Amniotic stem cell (primary cell): ENCODE measurements at places on chromosomes 2 and 18.

DNA sequence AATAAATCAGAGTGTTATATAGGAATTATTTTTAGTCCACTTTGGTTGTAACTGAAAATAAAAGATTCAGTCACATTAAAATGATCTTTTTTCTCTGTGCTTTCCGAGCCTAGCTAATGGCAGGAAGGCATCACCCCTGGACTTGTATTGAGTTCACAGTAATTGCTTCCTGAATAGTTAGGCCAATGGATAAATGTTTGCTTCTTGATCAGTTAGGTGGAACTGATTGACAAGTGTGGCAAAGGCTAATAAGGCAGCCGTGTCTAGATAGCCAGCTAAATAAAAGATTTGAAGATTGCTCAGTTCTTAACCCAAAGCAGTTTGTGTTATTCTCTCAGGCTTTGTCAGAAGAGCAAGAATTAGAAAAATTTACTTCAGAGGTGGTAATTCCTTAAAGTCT is 20.8 kb downstream of the FAM171B start:
- DNase-seq, result no peak

DNA sequence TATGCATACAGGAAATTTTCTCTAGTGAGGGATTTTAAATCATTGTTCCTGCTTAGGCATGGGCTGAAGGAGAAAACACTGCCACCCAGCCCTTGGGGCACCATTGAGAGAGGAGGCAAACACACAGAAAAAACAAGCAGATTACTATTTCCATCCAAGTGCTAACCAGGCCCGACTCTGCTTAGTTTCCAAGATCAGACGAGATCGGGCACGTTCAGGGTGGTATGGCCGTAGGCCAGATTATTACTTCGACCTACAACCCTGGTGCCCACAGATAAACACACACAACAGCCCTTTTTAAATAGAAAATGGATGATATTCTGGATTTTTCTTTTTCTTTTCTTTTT is 45.4 kb upstream of the RHOB start:
- no peak for DNase-seq

- DNase-seq, result no peak
These were observed 19.9 kb downstream of the RNF144A start for GRCh38 chr2:6937157-6937556.

- DNase-seq, result no peak
These were observed 8.6 kb downstream of the EN1 start for GRCh38 chr2:118838741-118839455.

- no peak for DNase-seq
These were observed 295.6 kb upstream of the LRATD1 start for GRCh38 chr2:14336759-14337382.

- no peak for DNase-seq
These were observed 145.3 kb upstream of the MEX3C start for GRCh38 chr18:51342815-51343214.

- DNase-seq, result no peak
These were observed 67.5 kb upstream of the FN1 start for GRCh38 chr2:215503381-215503780.

DNA sequence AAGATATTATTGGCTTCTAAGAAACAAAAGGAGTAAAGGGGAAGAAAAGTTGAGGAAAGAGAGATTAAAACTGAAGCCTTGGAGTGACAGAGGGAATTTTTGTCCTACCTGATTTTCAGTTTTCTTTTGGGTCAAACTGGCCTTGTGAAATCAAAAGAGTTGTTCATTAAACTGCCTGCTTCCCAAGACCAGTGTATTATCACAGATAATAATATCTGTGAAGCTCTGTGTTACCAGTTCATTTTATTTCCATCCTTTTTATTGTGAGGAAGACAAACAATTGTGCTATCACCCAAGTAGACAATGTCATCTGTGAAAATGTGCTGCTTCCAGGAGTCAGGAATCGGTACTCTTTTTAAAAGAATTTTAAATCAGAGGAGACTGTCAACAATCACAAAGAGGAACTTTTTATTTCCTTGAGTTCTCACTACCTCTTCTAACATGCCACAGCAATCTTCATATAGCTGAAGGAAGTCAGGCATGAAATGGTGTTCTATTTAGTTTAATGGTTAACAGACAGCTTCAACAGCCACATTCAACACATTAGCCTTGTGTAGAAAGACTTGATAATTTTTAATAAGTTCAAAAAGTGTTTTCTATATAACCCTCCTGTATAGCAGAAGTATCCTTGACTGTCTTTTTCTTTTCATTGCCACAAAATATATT is 554.8 kb downstream of the PIK3C3 start:
- DNase-seq, result no peak

DNA sequence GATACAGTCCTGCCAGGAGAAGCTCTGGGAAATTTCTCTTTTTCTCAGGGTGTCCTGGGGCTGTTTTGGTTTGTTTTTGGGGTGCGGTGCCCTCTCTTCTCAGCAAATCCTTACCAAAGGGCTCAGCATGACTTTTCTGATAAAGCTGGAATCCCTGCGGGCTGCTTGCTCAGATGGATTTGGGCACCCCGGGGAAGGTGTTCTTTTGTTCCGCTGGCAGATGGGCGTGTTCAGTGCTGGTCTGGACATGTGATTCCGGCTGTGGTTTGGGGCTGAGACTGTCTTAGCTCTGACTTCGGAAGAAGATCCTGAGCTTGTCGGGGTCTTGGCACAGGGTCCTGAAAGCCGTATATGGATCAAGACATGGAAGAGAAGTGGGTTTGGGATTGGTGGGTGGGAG is 134.2 kb upstream of the SPRED2 start:
- DNase-seq, result no peak

GRCh38 chr18:58316396-58317342 is 272.6 kb downstream of the NEDD4L start:
- no peak for DNase-seq

DNA sequence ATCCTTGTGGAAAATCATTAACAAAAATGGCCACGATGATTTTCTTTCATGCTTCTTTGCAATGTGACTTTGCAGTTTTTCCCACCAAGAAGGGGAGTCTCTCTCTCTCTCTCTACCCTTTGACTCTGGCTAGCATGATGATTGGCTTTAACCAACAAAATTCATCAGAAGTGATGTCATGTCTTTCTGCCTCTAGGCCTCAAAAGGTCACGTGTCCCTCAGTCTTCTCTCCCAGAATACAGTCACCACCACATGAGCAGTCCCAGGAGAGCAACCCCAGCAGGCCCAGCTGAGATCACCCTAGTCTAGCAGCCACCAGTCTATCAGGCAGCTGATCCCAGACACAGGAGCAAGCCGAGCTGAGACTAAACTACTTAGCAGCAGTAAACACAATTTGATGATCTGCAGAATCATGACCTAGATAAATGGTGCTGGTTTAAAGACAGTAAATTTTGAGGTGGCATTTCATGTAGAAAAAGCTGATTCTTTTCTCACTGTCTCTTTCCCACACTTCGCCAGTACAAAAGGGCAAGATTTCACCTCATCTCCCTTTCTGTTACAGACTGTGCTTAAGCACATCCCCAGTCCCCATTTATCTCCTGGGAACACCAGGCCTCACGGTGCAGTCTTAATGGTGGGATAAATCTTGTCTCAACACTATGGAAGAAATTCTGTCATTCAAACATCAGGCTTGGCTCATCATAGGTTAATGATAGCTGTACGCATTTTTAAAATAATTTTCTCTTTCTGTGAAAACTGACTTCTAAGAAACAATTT is 132.7 kb downstream of the SCG2 start:
- no peak for DNase-seq

DNA sequence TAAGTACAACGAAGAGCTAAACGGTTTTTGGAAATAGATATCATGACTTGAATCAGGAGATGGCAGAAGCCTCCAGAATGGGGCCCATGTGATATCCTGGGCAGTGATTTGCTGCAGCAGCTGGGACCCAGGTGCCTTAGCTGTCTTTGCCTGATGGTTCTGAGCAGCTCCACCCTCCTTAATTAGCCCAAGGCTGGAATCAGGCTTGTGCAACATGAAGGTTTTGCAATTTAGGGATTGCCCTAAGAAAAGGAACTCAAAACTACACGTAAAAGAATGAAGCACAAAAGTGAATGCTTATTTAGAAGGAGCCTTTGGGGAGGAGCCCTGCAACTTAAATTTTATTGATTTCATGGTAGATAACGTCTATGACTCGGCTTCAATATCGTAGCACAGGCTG is 17.3 kb upstream of the CNDP2 start:
- no peak for DNase-seq

- no peak for DNase-seq
These were observed 114.3 kb downstream of the CACNB4 start for GRCh38 chr2:151984424-151985083.

- no peak for DNase-seq
These were observed 641.6 kb downstream of the SUCLG1 start for GRCh38 chr2:83817511-83817910.

- DNase-seq, result no peak
These were observed at the start of gene APCDD1 for GRCh38 chr18:10453806-10454680. APCDD1 (plus strand) TSS chr18:10454635; CDS start chr18:10454982, 347 bp downstream.

GRCh38 chr18:21242780-21243401 is 859 bp downstream of the GREB1L start:
- no peak for DNase-seq

DNA sequence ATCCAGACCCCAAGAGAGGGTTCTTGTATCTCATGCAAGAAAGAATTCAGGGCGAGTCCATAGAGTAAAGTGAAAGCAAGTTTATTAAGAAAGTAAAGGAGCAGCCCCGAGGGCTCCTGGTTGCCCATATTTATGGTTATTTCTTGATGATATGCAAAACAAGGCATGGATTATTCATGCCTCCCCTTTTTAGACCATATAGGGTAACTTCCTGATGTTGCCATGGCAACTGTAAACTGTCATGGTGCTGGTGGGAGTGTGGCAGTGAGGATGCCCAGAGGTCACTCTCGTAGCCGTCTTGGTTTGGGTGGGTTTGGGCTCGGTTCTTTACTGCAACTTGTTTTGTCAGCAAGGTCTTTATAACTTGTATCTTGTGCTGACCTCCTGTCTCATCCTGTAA is 750.2 kb upstream of the FANCL start:
- DNase-seq, result no peak

- no peak for DNase-seq
These were observed 103.3 kb downstream of the POLR1A start for GRCh38 chr2:86002375-86002774.

DNA sequence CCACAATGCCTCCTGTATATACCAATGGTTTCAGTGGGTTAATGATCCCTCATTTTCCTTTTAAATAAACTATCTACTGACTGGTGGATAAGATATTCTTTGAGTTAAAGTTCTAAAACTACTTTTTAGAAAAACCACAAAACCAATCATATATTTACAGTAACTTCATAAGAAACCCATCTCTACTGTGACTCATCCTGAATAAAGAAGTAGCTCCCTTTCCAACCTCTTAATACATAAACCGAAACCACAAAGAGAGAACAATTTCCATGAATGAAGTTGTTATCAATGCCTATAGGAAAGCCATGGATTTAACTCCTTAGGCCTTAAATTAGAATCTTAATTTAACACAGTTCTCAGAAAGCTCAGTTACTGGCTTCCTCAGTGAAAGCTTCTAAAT is 227.0 kb upstream of the SMAD7 start:
- DNase-seq, result no peak

GRCh38 chr2:29276151-29276550 is 160.9 kb downstream of the CLIP4 start:
- no peak for DNase-seq

GRCh38 chr18:22639561-22639960 is 221.8 kb upstream of the CTAGE1 start:
- no peak for DNase-seq

- no peak for DNase-seq
These were observed 75.1 kb downstream of the ACOXL start for GRCh38 chr2:110807522-110807921.

- no peak for DNase-seq
These were observed 60.8 kb downstream of the FAM168B start for GRCh38 chr2:131032393-131032836.

- no peak for DNase-seq
These were observed 213 bp downstream of the DOK6 start for GRCh38 chr18:69400976-69401225.

GRCh38 chr2:26052740-26053139 is 18.9 kb downstream of the RAB10 start:
- no peak for DNase-seq

DNA sequence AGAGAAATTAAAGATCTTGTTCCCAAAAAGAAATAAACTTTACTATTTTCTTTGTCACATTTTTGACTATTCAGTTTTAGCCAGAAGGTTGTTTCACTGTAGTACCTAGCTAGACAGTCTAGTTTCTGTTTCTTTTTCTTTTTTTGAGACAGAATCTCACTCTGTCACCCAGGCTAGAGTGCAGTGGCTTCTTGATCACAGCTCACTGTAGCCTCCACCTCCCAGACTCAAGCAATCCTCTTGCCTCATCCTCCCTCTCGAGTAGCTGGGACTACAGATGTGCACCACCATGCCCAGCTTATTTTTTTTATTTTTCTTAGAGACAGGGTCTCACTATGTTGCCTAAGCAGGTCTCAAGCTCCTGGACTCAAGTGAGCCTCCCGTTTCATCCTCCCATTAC is 2.2 kb downstream of the RBM45 start:
- DNase-seq, result no peak

- DNase-seq, result no peak
These were observed 13.7 kb downstream of the GATA6 start for GRCh38 chr18:22182884-22183697.

- no peak for DNase-seq
These were observed 79.1 kb upstream of the GRB14 start for GRCh38 chr2:164700390-164700789.

DNA sequence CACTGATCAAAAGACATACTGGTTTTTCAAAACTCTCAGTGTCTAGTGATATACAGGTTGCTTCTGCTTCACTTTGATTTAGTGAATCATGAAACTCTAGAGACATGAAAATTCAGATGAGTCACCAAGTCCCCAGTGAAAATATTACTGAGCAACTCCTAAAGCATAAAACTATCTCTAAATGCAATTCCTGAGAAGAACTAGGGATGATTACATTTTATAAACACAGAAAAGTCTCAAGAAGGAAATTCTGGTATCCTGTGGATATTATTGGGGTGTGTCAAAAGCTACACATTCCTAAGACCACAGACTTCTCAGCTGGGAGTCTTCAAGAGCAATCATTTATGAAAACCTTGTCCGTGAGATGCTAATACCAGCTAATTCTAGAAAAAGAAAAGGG is 9.7 kb downstream of the LRRTM4 start:
- no peak for DNase-seq

- DNase-seq, result no peak
These were observed 237.3 kb upstream of the MYT1L start for GRCh38 chr2:2568411-2568810.

DNA sequence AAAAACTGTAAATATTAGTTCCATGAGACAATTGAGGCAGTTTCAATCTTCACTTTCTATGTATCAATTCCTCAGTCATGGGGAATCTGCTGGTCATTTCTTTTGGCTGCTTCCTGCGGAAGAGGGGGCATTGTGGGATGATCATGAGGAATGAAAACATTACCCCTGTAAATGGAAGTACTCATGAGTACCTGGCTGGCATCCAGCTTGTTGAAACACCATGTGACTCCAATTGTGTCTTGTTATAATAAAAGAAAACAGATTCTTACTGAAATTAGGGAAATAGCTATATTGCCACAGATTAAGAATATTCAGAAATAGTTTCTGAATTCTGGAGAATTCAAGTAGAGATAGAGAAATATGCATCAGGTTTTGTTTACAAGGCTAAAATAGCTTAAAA is 41.6 kb upstream of the GPR39 start:
- no peak for DNase-seq
